ENCODE measurements at places on chromosomes 5 and 9. TPM values are rescaled to one million over a fixed set of nuclear protein-coding genes. Genes with fewer than 3 reads are reported as not detected.

The PKD2L2 gene
- total RNA-seq: not detected

The PTTG1 gene
- 1,282 TPM for total RNA-seq

The ADAMTS2 gene
- 0.49 TPM for total RNA-seq

The GLT6D1 gene
- total RNA-seq: not detected

The EQTN gene
- total RNA-seq: not detected

The KIF27 gene
- not detected for total RNA-seq

The SYNPO gene
- 1.4 TPM for total RNA-seq

The PKN3 gene
- total RNA-seq: 6.6 TPM

The CDC20B gene
- total RNA-seq: not detected

The SRD5A1 gene
- 23.4 TPM for total RNA-seq

Data from RPMI7951 (cell line).